GOT3 (cell line): ENCODE measurements at places on chromosomes 2 and 18.

DNA sequence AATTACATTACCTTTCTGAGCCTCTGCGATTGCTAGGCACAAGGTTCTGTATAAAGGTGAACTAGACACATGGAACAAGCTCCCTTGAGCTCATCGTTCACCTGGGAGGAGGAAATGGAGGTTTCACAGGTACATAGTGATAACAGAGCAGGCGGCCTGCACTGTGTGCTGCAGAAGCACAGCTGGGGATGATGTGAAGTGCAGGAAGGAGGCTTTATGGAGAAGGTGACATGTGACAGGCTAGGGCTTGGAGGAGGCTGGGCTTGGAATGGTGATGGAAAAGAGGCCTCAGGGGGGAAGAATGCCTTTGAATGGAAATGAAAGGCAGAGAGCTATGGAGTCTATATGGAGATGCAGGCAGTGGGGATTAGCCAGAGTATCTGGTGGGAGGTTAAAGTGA is 22.9 kb downstream of the MARCHF4 start:
- DNase-seq: no peak

GRCh38 chr2:85472261-85472660 is 53.7 kb downstream of the SH2D6 start:
- no peak for DNase-seq

DNA sequence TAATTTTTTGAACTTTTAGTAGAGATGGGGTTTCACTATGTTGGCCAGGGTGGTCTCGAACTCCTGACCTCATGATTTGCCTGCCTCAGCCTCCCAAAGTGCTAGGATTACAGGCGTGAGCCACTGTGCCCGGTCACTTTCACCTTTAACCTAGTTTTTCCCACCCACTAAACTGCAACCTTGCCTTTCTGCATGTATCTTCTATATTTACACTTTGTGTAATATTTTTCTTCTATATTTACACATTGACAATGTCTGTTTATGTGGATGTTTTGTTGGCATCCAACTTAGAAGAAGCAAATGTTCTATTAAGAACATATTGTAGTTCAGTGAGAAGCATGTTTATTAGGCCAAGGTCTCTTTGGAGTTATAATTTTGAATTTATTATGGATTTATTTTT is 26.7 kb downstream of the SNRPD1 start:
- DNase-seq: no peak

GRCh38 chr2:152354909-152355308 is 19.9 kb downstream of the FMNL2 start:
- DNase-seq: no peak

GRCh38 chr2:35462226-35462998 is 893.2 kb upstream of the CRIM1 start:
- no peak for DNase-seq

DNA sequence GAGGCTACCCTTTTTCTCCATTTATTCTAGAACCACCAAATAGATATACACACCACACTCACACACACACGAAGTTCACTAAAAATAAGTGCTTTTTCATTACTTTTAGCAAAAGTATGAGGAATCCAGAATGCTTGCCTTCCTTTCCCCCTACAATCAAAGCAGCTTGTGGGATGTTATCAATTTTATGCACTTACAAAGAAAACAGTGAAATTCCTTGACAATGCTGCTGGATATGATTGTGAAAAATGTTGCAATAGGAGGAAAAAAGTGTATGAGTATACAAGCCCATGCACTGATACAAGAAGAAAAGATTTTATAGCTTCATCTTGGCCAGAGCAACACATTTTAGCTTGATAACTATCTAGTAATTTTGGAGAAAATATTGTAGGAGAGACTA is 269.2 kb downstream of the XIRP2 start:
- no peak for DNase-seq

GRCh38 chr2:1173528-1173927 is 222.9 kb downstream of the SNTG2 start:
- DNase-seq: no peak

DNA sequence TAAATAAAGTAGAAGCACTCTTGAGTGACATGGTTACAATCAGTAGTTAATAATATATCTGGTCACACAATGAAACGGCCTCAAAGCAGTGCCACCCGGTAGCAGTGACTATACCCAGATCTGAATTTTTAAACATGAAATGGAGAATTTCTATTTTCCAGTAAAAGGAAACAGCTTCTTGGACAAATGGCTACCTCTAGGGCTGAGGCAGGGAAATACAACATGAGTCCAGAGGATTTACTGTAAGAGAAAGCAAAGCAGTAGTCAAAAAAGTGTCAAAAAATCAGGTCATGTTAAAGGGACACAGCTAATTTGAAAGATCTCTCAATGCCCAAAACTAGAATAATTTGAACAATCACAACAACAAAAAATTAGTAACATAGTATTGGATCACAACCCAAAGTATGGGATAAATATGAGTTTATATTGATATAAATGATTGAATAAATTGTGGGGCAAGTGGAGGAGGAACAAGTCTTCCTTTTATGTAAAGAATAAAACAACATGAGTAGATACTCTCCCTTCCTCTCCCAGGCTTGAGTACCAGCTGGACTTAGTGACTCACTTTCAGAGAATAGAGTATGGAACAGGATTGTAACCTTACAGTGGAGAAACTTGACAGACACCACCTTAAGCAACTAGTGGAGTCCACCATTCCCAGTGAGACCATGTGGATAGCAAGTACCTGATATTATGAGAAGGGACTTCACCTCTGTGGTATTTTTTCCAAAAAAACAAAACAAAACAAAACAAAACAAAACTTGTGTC is 180.8 kb downstream of the MBD2 start:
- DNase-seq: no peak

GRCh38 chr2:178827739-178828485 is 20.7 kb upstream of the TTN start:
- no peak for DNase-seq

DNA sequence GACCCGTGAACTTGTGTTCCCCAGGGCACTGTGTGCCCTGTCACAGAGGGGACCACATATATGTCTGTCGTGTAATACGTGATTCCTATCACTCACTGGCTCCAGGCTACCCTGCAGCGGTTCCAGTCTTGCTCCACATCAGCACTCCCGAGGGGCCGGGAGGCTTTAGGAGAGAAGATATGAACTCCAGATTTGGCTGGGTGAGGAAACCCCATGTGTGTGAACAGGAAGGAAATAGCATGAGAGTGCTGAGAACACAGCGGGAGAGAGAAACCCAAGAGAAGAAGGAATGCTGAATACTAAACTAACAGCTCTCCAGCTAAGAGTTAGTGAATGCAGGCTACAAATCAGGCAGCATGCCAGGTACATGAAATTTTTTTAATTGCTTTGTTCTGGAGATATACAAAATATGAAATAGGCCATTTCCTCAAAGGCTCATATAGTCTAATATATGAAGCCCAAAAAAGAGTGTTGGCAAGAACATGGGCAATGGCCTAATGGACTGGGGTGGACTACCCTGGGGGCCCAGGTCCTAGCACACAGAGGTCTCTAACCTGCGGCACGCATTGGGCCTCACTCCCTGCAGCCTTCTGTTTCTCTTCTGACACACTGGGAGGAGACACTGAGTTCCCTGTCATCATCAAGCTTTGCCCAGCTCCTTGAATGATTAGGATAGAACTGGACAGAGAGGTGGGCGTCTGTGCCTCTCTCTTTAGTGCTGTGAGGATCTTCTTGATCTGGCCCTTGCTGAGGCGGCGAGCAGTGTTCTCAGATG is 372.8 kb upstream of the RAB6C start:
- DNase-seq: no peak

DNA sequence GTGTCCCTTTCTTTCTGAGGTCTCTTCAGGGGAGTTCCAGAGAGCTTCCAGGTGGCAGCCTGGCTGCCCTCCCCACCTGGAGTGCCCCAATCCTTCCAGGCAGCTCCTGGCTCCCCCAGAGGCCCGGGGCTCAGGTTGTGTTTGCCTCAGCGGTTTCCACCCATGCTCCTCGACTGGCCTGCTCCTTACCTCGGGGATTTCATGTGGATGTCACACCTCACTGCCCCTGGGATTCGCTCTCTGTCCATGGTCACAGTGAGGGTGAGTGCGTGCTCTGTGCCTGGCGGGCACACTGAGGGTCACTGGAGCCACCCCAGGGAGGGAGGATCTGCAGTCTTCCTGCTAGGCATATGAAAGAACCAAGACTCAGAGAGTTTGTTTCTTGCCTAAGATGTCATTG is 2.1 kb upstream of the TOGARAM2 start:
- no peak for DNase-seq

DNA sequence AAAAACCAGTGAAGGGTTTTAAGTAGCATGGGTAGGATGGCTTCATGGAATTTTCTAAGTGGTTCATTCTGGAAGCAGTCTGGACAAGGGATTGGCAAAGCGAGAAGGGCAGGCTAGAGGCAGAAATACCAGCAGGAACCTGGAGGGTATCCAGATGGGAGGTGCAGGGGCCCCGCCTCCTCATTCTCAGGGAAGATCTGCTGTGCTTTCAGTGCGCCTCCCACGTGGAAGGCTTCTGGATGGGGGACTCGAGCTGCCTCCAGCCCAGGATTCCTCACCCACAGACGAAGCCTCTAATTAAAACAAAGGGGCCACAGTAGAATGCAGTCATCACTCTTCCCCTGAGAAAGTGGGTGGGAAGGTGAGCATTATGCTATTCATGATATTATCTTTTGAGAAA is 79.8 kb downstream of the VSNL1 start:
- DNase-seq: no peak

- no peak for DNase-seq
Observed at GRCh38 chr2:48448274-48449061, 81.5 kb upstream of the STON1 start.

DNA sequence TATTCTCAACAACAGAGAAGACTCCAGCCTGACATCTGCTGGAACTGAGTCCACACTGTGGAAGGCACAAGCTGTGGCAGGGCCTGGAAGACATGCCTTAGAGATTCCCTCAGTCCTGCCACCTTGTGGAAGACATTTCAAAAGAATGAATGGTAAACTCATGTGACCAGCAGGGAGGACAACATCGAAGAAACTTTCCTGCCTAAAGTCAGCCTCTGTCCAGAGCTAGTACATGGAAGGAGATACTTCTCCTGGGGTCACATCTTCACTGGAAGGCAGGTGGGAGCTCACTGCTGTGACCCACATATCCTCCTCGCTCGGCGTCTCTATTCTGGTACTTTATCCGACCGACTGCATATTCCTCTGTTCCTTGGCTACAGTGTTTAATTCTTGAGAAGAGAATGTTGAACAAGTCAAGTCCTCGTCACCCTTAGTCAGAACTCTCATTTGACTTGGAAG is 59.5 kb downstream of the PUM2 start:
- no peak for DNase-seq

DNA sequence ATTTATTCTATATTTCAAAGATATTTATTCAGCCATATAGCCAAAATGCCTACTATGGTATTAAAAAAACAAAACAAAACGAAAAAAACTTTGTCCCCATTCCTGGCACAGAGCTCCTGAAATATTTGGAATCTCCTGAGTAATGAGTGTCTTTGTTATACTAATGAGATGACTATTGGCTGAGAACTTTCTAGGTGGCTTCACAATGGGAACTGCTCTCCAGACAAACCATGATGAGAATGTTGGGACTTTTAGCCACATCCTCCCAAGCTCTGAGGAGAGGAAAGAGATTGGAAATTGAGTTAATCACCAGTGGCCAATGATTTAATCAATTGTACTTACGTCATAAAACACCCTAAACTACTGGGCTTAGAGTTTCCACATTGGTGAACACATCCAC is 631.8 kb upstream of the SETBP1 start:
- DNase-seq: no peak

DNA sequence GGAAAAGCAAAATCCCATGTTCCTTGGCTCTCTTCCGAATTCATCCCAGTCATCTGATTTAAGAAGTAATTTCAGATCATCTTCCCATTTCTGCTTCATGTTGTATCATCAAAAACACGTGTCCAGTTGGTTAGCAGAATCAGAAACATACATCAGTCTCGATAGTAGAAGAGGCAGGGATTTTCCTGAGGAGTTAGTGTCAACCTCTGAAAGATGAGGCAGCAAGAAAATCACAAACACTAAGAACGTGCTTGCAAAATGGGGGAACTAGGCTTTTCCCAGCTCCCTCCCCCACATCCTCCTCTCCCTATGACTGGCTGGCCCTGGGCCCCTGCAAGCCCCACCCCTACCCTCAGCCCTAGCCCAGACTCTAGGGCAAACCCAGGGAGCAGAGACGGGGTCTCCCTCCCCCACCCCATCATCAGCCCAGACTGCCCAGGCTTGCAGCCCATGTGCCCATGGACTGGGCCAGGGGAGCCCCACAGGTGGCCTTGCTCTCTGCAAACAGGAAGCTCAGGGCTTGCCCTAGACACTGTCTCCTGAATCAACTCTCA is 161.0 kb upstream of the ID2 start:
- DNase-seq: no peak

- no peak for DNase-seq
Observed at GRCh38 chr2:113234721-113235346, 43.9 kb downstream of the PAX8 start.

GRCh38 chr2:50594233-50594632 is 437.7 kb downstream of the NRXN1 start:
- no peak for DNase-seq

DNA sequence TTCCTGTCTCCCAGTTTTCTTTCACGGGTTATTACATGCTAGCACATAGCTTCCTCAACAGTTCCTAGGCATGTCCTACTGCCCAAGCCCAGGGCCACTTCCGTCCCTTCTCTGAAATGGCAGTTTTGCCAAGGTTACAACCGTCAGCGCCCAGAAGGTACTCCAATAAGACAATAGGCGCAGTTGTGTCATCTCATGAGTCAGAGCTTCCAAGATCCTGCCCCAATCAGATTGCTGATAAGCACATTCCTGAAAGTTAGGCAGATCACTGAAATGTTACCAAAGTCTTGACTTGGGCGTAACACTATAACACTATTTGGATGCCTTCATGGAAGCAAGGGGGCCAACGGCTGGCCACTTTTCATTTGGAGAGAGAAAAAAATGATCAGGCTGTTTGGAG is 34.2 kb downstream of the GKN2 start:
- no peak for DNase-seq

DNA sequence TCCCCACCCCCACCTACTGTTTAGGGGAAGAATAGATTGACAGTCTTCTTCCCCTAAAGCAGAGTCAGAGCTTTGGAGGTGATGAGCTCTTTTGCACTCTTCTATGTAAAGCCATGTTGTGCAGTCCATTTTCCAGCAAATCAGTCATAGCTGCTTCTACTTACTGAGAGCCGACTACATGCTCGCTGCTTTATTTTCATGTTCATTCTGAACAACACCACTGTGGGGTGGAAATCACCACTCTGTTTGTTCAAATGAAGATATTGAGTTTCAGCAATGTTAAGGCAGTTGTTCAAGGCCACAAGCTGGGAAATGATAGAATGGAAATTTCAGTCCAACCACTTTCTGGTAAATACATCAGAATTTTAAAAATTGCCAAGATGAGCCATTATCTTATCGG is 88.3 kb downstream of the INSIG2 start:
- DNase-seq: no peak

GRCh38 chr2:229641676-229642075 is 72.7 kb downstream of the DNER start:
- no peak for DNase-seq

- no peak for DNase-seq
Observed at GRCh38 chr2:24163186-24163585, 11.7 kb upstream of the FAM228A start.

GRCh38 chr2:28510184-28510583 is 14.3 kb downstream of the PLB1 start:
- DNase-seq: no peak

- no peak for DNase-seq
Observed at GRCh38 chr18:48814490-48815178, 136.1 kb downstream of the SMAD7 start.

- DNase-seq: no peak
Observed at GRCh38 chr2:217797661-217798069, 205.1 kb downstream of the TNS1 start.

GRCh38 chr2:206064077-206064476 is 21.9 kb downstream of the INO80D start:
- no peak for DNase-seq

- DNase-seq: no peak
Observed at GRCh38 chr2:3305952-3306351, 71.7 kb downstream of the EIPR1 start.
